ENCODE measurements at places on chromosomes 13 and 19.

GRCh38 chr13:21362741-21363140, 96.4 kb downstream of the ZDHHC20 start:
- no peak for DNase-seq

DNA sequence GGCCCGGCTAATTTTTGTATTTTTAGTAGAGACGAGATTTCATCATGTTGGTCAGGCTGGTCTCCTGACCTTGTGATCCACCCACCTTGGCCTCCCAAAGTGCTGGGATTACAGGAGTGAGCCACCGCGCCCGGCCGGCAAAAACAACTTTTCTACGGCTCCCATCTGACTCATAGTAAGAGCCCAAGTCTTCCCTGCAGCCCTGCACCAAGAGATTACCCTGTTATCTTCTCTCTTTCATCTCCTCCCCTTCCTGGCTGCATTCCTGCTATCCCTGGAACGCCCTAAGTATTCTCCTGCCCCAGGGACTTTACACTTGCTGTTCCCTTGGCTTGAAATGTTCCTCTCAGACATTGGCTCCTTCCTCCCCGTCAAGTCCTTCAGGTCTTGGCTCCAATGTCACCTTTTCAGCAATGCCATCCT, 6.6 kb downstream of the AP2S1 start:
- DNase-seq: no peak

GRCh38 chr13:90710164-90710759, 637.2 kb upstream of the MIR17HG start:
- DNase-seq: no peak

DNA sequence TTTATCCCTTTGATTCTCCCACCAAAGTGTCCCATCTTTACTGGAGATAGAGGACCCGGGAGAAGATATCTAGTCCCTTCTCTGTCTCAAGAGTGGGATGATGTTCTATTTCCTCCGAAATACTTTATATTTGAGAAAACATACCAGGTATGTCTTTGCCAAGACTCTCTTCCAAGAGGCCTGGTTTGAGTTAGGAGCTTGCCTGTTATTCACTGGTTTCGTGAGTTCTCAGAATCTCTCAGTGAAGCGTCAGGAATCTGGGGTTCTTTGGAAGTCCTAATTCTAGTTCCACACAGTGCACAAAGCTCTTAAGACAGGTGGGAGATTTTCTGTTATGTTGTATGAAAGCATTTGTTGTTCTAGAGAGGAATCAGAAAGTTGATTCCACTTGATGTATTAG, 182.0 kb downstream of the DNAJC15 start:
- DNase-seq: no peak

DNA sequence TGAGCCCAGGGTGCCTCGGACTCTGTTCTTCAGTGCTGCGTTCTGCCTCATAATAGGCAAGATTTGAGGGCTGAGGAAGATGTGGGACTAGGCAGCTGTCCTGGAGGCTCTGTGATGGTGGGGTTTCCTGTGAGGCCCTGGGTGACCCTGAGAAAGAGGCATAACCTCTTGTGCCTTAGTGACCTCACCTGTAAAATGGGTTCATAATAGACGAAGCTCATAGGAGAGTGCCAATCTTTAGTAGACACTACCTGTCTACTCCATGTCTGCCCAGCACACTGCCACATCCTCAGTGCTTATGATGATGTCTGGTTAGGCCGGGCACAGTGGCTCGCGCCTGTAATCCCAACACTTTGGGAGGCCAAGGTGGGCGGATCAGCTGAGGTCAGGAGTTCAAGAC, 23.4 kb downstream of the RRAS start:
- no peak for DNase-seq

DNA sequence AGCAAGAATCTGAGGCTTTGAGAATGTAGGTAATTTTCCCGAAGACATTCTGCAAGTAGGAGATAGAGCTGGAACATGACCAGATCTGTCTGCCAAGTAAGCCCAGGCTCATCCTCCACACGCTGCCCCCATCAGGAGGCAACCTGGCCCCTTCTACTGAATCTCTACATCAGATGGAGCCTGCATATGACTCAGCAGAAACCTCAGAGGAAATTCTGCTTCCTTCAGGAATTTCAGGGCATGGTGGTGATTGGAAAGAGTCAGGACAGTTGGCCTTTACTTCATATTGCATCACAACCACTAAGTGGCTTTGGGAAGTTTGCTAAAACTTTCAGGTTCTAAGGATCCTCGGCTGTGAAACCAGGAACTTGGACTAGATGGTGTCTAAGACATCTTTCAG, 85.2 kb downstream of the LRRC63 start:
- DNase-seq: no peak

GRCh38 chr13:78679329-78679728, 20.4 kb upstream of the OBI1 start:
- DNase-seq: no peak

DNA sequence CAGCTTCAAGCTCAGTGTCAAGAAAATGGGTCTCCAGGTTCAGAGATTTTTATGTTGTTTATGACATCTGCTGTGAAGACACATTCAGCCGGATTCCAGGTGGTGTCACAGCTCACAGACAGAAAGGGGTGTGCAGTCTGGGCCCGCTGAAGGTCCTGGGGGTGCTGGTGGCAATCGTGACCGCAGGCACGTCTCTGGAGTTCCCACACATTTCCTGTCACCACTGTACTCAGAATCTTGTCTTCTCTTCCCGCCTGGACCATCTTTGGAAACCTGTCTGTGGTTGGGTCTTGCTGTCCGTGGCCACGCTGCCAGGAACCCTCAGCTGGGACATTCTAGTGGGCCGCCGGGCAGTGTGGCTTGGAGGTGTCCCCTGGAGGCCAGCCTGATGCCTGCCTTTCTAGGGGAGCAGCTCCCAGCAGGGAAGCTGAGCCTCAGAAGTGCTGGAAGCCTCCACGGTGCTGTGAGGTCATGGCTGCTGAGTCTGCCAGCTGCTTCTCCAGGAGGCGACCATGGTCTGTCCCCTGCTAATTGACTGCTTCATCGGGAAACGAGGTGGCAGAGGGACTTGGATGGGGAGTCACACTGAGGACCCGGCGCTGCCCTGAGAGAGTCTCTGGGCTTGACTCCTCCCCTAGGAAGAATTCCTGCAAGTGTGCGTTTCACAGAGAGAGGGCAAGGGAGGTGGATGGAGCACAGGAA, 3.7 kb downstream of the TEX29 start:
- DNase-seq: no peak

GRCh38 chr19:42424712-42425131, 2.5 kb downstream of the LIPE start:
- DNase-seq: no peak

DNA sequence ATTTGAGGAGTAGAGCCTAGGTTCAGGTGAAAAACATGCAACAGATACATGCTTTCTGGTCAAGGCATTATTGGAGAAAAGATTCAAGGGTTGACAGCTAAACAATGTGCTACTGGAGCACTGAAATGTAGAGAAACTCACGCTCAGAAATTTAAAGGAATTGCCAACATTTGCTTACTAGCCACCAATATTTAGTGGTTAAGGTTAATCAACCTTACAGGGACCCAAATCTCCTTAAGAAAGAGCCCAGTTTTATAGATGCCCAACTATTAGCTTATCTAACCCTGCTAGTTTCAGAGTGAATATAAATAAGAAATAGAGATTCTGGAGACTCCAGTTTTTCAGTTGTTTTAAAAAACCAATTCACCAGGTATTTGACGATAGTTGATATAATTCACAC, 203.6 kb downstream of the DACH1 start:
- DNase-seq: no peak

GRCh38 chr13:50348371-50348770, 333.1 kb downstream of the KCNRG start:
- DNase-seq: no peak

- DNase-seq: no peak
These were observed 57.9 kb upstream of the VSTM2B start for GRCh38 chr19:29467824-29468401.

- no peak for DNase-seq
These were observed 491.3 kb downstream of the DIAPH3 start for GRCh38 chr13:59672445-59672844.

GRCh38 chr19:34577531-34578101, 96.1 kb downstream of the WTIP start:
- DNase-seq: no peak

GRCh38 chr19:54959840-54960239, 6.3 kb upstream of the NLRP2 start:
- no peak for DNase-seq

GRCh38 chr13:20431080-20431479, 94.6 kb downstream of the CRYL1 start:
- DNase-seq: no peak

DNA sequence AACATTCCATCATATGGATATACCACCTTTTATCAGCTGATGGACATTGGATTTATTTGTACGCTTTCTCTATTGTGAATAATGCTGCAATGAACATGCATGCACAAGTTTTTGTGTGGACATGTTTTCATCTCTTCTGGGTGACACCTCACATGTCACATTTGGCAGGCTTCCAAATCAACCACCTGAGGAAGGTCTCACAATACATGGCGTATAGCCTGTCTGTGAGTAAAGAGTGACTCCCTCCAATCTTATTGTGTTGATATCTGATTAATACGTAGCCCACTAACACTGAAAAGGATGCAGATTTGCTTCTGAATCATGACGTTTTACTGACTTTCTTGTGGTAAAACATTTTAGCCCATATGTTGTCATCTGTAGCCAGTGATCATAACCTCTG, 61.1 kb downstream of the SLC15A1 start:
- no peak for DNase-seq

- no peak for DNase-seq
These were observed 343.9 kb downstream of the OXGR1 start for GRCh38 chr13:96650301-96650886.

- DNase-seq: no peak
These were observed at the start of gene HSD17B14 for GRCh38 chr19:48836089-48837017. TSS of gene HSD17B14 (minus strand) at chr19:48836491. CDS start at chr19:48836411, 80 bp downstream.

- DNase-seq: no peak
These were observed 5.9 kb upstream of the ZNF552 start for GRCh38 chr19:57820599-57820998.

- DNase-seq: peak; percentile 69
These were observed 2.0 kb downstream of the SPART start for GRCh38 chr13:36344173-36344572.

GRCh38 chr13:94286581-94286980, 192.9 kb downstream of the DCT start:
- no peak for DNase-seq

- no peak for DNase-seq
These were observed 334.4 kb downstream of the PCDH9 start for GRCh38 chr13:66895780-66896179.

GRCh38 chr19:5173993-5174392, 166.6 kb downstream of the PTPRS start:
- no peak for DNase-seq

DNA sequence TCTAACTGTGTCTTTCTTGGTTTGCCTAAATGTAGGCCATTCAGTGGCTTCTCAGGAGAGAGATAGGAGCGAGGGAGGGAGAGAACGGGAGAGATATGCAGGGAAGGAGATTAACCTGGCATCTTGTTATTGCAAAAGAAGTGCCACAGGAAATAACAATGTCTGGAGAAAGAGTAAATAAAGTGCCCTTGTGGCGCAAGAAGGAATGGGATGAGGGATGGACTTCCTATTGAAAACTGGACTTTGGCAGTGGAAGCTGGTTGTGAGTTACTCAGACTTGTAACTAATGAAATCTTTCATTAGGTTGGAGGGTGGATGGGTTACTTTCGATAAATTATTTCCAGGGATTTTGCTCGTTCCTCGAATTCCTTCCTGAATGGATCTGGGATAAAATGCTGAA, 136.1 kb downstream of the LACC1 start:
- DNase-seq: no peak

- no peak for DNase-seq
These were observed 2.8 kb downstream of the COL4A2 start for GRCh38 chr13:110309661-110310524.

- no peak for DNase-seq
These were observed 177.5 kb downstream of the DCLK1 start for GRCh38 chr13:35953537-35954206.

- DNase-seq: no peak
These were observed 14.6 kb downstream of the AKT2 start for GRCh38 chr19:40270362-40271089.

- no peak for DNase-seq
These were observed 31.3 kb upstream of the ZMYM2 start for GRCh38 chr13:19927117-19927748.

DNA sequence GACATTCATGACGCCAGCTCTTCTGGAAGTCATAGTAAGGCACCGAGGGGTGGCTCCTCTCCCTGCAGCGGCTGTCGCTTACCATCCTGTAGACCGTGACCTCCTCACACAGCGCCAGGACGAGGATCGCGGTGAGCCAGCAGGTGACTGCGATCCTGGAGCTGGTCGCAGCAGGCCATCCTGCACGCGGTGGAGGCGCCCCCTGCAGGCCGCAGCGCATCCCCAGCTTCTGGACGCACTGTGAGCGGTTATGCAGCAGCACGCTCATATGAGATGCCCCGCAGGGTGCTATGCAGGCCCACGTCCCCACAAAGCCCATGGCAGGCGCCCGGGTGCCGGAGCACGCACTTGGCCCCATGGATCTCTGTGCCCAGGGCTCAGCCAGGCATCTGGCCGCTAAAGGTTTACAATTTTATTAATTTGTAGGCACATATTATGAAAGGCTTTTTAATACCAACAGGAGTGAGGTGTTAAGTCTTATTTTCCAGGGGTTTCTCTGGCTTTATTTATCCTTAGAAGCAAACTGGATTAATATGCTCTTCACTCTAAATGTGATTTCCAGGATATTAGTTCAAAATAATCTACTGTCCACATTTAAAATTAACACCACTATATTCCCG, 35.6 kb upstream of the PSPC1 start:
- no peak for DNase-seq

DNA sequence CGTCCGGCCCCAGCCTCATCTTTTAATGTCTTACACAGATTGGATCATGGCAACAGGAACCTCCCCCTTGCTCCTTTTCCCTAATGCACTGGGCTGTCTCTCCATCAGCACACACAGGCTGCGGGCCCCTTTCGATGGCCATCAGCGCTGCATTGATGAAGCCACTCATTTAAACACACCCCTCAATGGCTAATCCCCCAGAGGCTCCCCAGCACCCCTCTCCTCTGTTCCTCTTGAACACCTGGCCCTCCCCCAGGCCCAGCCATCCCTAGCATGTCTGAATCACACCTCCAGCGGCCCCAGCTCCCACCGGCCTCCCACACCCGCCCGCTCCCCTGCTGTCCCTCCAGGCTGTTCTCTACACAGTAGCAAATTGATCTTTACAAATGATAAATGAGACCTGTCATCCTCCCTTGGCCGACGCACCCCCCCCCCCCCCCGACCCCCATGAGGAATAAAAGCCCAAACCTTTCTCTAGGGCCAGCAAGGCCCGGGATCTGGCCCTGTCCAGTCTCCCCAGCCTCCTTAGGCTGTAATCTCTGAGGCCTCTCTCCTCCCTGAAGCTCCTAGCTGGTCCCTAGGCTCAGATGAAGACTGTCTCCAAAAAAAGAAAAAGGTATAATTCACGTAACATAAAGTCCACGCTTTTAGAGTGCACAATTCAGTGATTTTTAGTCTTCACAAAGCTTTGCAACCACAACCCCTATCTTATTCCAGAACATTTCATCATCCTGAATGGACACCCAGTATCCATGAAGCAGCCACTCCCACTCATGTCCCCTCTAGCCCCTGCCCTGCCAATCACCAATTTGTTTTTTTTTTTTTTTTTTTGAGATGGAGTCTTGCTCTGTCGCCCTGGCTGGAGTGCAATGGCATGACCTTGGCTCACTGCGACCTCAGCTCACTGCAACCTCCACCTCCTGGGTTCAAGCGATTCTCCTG, 7.4 kb downstream of the RPL28 start:
- no peak for DNase-seq

Data from SIG-M5 (cell line).